ENCODE measurements at places on chromosomes 16 and 17.

GRCh38 chr17:2444382-2444781 is 43.5 kb upstream of the MNT start:
- no peak for DNase-seq

- no peak for DNase-seq
These were observed 173.8 kb upstream of the IRX3 start for GRCh38 chr16:54460263-54460860.

DNA sequence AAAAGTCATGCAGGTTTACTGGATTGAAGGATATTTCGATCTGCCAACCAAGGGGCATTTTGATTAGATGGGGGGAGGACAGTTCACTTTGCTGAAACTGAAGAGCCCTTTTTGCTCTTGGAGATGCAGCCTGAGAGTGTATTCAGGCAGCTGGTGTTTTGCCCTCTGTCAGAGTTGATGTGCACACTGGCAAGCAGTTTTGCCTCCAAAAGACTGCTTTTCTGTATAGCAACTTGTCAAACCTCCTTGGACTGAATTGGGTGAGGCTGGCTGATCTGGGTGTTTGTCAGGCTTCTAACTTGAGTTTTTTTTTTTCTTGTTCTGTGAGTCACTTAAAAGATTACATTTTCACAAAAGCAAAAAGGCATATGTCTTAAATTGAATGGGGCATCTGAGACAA is 22.6 kb upstream of the ANKFN1 start:
- DNase-seq, result no peak

DNA sequence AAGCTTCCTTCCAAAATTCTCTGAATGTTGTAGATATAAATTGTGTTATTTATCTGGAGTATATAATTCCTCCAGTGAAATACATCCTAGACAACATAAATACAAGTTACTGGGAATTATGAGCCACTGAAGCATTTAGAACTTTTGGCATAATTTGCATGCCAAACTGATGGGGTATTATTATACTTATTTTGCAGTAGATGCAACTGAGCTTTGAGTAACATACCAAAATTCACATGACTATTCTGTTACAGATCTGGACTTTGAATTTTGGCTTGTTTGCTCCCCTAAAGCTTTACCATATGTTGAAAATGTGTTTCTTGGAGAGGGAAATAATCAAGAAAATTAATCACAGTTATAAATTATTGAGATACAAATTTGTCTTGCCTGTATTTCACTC is 372.5 kb downstream of the CDH11 start:
- no peak for DNase-seq

DNA sequence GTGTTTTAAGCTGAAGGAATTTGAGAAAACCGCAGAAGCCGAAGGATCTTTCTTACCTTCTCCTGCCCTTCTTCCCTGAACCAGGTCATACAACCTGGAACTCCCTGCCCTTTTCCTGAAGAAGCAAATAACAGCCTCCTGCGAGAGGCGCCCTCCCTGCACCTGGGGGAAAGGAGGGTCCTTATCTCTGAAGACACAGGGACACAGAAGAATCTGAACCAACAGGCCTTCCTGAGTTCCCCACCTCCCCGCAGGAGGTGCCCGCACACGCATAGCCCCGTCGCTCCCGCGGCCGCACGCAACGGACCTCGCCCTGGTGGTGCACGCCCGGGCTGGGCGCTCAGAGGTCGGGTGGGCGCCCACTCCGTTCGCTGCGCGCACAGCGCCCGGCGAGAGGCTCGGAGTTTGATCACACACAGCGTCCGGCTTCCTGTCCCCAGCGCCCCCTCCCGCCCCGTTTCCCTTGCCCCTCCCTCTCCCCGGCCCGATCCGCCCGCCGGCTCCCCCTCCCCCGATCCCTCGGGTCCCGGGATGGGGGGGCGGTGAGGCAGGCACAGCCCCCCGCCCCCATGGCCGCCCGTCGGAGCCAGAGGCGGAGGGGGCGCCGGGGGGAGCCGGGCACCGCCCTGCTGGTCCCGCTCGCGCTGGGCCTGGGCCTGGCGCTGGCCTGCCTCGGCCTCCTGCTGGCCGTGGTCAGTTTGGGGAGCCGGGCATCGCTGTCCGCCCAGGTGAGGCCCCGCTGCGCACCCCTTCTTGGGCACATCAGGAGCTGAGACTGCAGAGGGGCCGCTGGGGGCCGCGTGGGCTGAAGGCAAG is at the start of gene TNFSF12:
Gene TNFSF12 (plus strand): TSS at position 474 of the 816 bp plus-strand sequence. CDS start 96 bp downstream, at position 570.
- peak; percentile 44 for DNase-seq

GRCh38 chr16:49923411-49923810 is 67.5 kb upstream of the ZNF423 start:
- no peak for DNase-seq

DNA sequence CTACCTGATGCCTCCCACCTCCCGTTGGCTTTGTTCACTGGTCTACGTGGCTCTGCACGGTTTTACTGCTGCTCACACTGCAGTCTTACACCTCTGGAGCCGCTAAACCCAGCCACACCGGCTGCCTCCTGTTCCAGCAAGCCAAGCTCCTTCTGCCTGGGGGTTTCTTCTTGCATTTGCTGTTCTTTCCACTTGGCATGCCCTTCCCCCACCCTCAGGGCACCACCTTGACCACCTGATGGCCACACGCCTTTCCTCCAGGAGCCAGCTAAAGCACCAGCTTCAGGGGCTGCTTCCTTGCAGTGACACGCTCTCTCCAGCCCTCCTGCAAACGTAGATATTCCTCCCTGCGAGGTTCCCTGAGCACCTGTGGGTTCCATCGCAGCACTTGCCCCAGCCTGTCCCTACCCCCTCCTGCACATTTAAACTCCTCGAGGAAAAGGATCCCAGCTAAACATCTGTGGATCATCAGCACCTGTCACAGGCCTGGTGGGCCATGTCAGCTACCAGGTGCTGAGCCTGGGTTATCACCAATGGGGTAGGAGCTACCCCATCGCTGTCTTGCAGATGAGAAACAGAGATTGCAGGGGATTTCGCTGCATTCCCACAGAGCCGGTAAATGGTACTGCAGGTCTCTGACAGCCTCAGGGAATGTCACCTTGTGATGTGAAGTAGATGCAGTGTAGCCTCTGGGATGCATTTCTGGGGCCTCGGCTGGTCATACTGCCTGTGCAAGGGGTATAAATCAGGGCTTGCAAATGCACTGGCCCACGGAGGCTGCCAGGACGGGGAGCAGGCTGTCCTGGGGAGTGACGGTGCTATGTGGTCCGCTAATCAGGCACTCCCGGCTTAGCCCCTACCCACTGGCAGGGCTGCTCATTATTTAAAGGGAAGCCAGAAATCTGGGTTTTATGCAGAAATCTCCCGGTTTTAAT is 285.2 kb downstream of the CPPED1 start:
- no peak for DNase-seq

DNA sequence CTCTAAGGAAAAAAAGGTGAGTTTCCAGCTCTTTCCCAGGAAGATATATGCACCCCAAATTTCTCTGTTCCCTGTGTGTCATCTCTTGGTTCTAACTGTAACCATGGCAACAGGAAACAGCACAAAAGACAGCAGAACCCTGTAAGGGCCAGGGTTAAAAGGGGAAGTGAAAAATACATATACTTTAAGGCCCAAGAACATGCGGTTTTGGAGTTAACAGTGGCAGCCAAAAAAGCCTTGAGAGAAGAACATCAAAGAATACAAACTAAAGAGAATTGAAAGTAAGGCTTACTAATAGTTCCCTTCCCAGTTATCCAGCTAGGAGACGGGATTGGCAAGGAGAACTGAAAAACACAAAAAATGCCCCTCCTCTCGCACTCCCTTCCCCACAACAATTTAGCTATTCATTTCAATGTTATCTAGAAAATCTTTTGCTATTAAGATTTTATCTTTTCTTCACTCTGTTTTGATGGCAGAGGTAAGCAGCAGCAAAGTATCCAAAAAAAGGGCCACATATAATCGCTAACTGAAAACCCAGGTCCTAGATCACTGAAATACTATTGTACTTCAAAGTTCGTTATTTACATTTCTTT is 1.5 kb downstream of the SPOP start:
- no peak for DNase-seq

- DNase-seq, result no peak
These were observed 1.3 kb downstream of the SMTNL2 start for GRCh38 chr17:4585638-4585994.

- DNase-seq, result no peak
These were observed 224.9 kb downstream of the PRKCA start for GRCh38 chr17:66527335-66527734.

DNA sequence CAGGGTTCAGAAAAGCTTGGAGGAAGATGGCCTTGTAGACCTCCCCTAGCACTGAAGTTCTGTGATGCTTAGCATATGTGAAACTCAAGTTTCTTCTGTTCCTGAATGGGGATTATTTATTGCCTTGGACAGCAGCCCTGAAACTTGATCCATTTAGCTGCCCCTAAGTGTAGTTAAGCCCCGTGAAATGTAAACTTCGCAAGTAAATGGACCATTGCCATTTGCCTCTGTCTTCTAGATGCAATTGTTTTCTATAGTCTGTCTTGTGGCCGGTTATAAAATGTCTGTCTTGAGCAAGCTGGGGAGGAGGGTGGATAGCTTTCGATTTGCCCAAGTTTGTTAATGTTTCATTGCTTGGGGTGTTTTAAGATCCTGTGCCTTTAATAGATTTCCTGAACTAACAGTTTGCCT is 261.8 kb downstream of the CDH13 start:
- DNase-seq, result no peak
